ENCODE measurements at places on chromosomes 3 and 15.

- DNase-seq = no peak
These were observed 36.7 kb downstream of the HMCES start for GRCh38 chr3:129315223-129315997.

DNA sequence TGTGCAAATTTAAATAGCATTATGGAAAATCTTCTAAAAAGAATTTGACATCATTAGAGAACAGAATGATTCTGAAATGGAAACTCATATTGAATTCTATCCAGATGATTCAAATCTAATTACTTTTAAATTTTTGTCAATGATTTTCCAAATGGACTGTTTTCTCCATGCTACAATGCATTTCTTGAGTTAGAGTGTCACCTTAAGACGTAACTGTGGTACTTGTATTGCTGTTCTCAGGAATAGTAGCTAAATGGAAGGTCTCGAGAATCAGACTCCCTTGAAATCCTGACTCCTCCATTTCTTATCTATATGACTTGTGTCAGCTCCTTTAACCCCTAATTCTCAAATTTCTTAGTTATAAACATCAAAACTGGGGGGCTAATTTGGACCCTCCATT, 102.3 kb downstream of the P2RY1 start:
- no peak for DNase-seq

DNA sequence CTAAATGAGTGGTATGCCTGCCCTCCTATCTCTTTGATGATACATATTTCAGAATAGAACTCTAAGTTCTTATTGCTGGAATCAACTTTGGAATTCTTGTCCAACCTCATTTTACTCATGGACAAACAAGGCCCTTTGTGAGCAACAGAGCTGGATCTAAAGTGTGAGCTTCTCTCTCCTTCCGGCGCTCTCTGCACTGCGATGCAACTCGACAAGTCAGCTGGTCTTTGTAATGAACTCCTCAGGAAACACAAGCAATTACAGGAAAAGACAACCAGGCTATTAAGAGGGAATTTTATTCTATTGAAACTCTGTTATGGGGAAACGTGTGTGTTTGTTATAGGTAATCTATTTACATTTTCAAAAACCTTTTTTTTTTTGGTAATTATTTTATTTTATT, 20.3 kb upstream of the NRROS start:
- DNase-seq = no peak

GRCh38 chr3:61358364-61358763, 107.1 kb upstream of the FHIT start:
- no peak for DNase-seq

- no peak for DNase-seq
These were observed 6.5 kb downstream of the RUBCN start for GRCh38 chr3:197730200-197730599.

DNA sequence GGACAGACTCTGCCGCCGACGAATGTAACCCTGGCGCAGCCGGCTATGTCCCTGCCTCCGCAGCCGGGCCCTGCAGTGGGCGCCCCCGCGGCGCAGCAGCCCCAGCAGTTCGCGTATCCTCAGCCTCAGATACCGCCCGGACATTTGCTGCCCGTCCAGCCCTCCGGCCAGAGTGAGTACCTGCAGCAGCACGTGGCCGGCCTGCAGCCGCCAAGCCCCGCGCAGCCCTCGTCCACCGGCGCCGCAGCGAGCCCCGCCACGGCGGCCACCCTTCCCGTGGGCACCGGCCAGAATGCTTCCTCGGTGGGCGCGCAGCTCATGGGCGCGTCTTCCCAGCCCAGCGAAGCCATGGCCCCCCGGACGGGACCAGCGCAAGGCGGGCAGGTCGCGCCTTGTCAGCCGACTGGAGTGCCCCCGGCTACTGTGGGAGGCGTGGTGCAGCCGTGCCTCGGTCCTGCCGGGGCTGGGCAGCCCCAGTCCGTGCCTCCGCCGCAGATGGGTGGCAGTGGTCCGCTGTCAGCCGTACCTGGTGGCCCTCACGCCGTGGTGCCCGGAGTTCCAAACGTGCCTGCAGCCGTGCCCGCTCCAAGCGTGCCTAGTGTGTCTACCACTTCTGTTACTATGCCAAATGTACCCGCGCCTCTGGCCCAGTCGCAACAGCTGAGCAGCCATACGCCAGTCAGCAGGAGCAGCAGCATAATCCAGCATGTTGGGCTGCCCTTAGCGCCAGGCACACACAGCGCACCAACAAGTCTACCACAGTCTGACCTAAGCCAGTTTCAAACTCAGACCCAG, 2.4 kb downstream of the TSC22D2 start:
- no peak for DNase-seq

- no peak for DNase-seq
These were observed 110.2 kb downstream of the CMSS1 start for GRCh38 chr3:99927671-99928457.

- DNase-seq = no peak
These were observed 84.4 kb downstream of the GPR156 start for GRCh38 chr3:120200493-120201235.

GRCh38 chr15:65210770-65211481, at the start of gene CILP:
Gene CILP (minus strand): TSS chr15:65211473. CDS start chr15:65209755, 1,718 bp downstream.
- no peak for DNase-seq

- no peak for DNase-seq
These were observed 60.1 kb downstream of the SLC12A1 start for GRCh38 chr15:48266024-48266689.

DNA sequence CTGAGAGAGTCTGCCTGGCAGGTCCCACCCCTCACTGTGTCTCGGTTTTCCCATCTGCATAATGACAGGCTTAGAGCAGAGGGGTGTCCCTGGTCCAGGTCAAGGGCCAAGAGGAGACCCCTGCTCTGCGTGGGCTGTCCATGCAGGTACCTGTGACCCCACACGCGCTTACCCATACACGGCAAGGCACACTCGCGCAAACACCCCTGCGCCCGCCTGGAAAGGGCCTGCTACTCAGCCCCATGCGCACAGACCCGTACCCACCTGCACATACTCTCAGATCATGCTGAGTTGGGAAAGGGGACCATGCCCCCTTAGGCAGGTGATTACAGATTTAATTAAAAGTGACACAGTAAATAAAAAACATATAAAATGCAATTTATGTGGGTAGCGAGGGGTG, 23.4 kb upstream of the TMEM115 start:
- no peak for DNase-seq

- DNase-seq = no peak
These were observed 122.9 kb upstream of the PTPRG start for GRCh38 chr3:61438253-61439121.

DNA sequence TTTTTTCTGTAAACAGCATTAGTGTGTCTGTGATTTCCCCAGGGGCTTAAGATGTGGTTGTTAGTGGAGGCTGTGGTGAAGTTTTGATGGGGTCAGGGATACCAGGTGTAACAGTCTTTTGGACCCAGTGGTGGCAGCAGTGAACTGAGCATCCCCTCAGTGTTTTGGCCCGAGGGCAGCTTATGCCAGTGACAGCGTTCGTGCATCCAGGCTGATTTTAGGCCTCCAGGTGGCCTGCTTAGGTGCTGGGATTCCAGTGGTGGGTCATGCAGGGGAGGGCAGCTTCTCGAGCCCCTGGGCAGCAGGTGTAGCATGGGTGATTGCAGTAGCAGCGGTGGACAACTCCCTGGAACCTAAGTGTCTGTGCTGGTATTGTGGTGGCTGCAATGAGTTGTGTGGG, 29.2 kb downstream of the STT3B start:
- DNase-seq = no peak

DNA sequence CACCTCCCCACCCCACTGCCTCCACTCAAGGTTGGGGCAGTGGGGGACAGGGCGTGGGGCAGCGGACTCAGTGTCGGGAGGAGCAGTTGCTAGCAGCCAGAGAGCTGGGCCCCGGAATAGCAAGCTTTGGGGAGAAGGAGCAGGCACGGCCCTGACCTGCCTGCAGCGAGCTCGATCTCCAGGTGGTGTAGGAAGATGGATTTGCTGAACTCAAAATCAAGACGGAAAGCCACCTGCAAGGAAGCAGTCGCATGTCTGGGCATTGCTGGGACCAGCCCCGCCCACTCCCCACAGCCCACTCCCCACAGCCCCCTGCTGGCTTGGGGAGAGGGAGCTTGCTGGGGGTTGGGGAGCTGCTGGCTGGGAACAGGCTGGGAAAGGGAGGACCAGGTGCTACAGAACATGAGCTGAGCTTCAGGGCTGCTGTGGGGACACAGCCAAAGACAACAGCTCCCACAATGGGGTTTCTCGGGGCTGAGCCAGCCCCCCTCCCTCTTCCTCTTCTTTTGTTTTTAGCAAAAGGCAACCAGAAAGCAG, 38.0 kb downstream of the FEM1B start:
- no peak for DNase-seq

- no peak for DNase-seq
These were observed 222.9 kb downstream of the WDR72 start for GRCh38 chr15:53536479-53537120.

GRCh38 chr15:52021128-52021671, 2.2 kb downstream of the MAPK6 start:
- DNase-seq = no peak

- no peak for DNase-seq
These were observed 1271.3 kb downstream of the ROBO1 start for GRCh38 chr3:78496501-78496900.

GRCh38 chr3:62539762-62540161, 166.4 kb upstream of the FEZF2 start:
- DNase-seq = no peak

GRCh38 chr3:30309961-30310954, 296.1 kb upstream of the TGFBR2 start:
- DNase-seq = no peak

GRCh38 chr3:94619643-94620042, 556.8 kb downstream of the NSUN3 start:
- no peak for DNase-seq

GRCh38 chr3:184005941-184006507, 11.7 kb downstream of the ABCC5 start:
- no peak for DNase-seq

DNA sequence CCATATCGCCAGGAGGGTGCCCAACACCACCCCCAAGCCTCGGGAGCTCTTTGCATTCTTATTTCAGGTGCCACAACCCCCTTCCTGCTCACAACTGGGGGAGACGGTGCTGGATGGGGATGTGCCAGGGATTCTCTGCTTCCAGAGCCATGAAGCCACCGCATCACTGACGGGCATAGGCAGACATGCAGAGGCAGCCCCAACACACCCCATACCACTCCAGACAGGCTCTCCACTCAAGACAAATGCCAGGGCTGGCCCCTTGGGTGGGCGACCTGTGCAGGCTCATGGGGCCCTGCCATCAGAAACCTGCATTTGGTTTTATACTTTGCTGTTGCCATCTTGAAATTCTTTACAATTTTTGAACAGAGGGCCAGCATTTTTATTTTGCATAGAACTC, 27.0 kb upstream of the TRPM1 start:
- no peak for DNase-seq

GRCh38 chr3:187063286-187064121, 75.8 kb downstream of the RPL39L start:
- DNase-seq = no peak

Measured in GOT3 (cell line).